ENCODE measurements at places on chromosomes 6 and 20.

DNA sequence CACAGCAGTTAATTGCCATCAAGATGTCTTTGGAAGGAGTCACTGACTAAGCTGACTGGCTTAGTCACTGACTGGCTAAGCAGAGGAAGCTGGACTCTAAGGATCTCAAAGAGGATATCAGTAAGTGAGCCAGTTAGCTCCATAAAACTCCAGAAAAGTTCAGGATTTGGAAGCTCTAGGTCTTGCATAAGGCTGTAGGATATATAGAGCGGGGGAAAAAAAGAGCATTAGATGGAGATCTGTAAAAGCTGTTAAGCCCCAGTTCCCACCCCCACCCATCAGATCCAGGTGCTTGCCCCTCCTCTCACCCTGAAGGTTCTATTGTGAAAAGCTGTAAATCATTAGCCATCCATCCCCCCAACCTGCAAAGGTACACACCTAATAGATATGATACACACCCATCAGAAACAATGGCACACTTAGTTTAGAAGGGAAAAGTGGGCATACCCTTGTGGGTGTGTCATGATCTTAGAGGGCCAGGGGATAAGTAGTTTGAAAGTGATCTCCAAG is 32.2 kb downstream of the CARMIL1 start:
- peak overlapping the region; percentile 61 for H3K27ac ChIP-seq
- peaks cover 13% of the 10 kb centered on the region for H3K4me1 ChIP-seq
- H3K27me3 ChIP-seq: no peaks in the 10 kb centered on the region
- H3K36me3 ChIP-seq: no peaks in the 10 kb centered on the region
- H3K4me3 ChIP-seq: no peak overlapping the region
- DNase-seq: no peak

DNA sequence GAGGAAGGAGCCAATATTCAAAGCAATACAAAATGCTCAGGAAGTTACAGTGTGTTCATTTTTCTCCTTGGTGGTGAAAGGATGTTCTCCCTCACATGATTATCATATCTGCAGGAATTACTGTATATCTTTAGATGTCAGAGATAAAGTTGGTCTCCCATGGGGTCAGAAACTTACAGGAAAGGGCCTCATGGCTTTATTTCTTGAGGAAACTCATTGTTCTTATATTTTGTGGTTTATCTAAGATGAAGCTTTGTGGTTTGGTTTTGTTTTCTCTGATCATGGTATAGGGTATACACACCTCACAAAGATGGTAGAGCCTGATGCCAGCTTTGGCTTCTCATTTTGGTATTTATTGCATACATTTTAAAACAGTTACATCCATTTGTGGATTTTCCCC is 100.5 kb upstream of the STXBP5 start:
- no peaks in the 10 kb centered on the region for H3K27me3 ChIP-seq
- H3K4me1 ChIP-seq: no peaks in the 10 kb centered on the region
- H3K27ac ChIP-seq: no peak overlapping the region
- no peaks in the 10 kb centered on the region for H3K36me3 ChIP-seq
- no peak for DNase-seq

DNA sequence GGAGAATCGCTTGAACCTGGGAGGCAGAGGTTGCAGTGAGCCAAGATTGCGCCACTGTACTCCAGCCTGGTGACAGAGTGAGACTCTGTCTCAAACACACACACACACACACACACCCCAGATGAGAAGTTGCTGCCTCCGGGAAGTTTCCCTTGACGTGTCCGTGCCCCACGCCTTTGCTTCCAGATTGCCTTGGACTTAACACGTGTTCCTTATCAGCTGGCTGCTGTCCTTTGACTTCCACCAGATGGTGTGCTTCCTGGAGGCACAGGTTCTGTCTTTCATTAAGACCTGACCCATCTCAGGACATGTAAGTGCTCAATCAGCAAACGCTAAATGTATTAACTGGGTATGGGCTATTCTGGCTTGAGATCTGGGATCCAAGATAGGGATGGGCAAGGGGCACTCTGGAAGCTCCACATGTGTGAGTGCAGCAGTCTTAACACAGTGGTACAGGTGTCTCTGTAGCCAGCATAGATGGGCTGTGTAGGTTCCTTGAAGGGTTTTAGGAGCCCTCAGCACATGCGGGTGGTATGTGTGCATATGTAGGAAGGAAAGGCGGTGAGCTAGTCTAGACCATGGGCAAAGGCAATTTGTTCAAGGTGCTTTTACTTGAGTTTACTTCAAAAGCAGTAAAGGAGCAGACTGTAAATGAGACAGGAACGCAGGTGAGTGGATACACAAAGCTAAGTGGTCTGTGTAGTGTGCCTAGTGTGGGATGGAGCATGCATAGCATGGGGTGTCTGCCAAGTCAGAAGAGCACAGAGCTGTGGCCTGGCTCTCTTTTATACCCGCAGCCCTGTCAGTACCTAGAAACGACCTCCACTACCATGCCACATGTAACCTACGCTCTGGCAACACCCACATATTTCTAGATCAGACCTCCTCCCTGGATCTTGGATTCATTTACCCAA is 11.6 kb downstream of the PIGT start:
- no peak overlapping the region for H3K27ac ChIP-seq
- no peaks in the 10 kb centered on the region for H3K27me3 ChIP-seq
- no peaks in the 10 kb centered on the region for H3K4me1 ChIP-seq

DNA sequence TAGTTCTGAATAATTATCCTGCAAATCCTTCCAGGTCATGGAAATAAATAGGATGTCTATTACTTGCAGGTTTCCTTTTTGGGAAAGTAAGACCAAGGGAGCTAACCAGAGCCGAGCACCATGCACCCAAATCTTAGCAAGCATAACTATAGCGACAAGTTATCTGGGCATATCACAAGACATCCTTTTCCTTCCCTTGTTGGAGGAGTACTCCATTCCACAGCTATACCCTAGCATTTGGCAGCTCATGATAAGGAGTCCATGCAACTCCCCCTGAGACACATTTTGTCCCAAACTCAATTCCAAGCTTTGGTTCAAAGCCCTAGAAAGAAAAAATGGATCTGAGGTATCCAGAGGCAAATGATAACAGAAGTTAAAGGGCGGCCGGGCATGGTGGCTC is 16.5 kb upstream of the ASCC3 start:
- H3K27me3 ChIP-seq: no peaks in the 10 kb centered on the region
- no peaks in the 10 kb centered on the region for H3K36me3 ChIP-seq
- no peak for DNase-seq
- H3K27ac ChIP-seq: no peak overlapping the region
- H3K4me1 ChIP-seq: no peaks in the 10 kb centered on the region

- no peaks in the 10 kb centered on the region for H3K36me3 ChIP-seq
- H3K4me3 ChIP-seq: no peak overlapping the region
- no peaks in the 10 kb centered on the region for H3K27me3 ChIP-seq
- H3K27ac ChIP-seq: no peak overlapping the region
- peak; percentile 54 for DNase-seq
Observed at GRCh38 chr6:2738373-2738979, 12.2 kb downstream of the MYLK4 start.

- H3K27ac ChIP-seq: no peak overlapping the region
- no peaks in the 10 kb centered on the region for H3K27me3 ChIP-seq
- no peaks in the 10 kb centered on the region for H3K36me3 ChIP-seq
- H3K4me1 ChIP-seq: peaks cover 7% of the 10 kb centered on the region
- no peak for DNase-seq
- no peak overlapping the region for H3K4me3 ChIP-seq
Observed at GRCh38 chr6:168060521-168060931, 18.5 kb downstream of the FRMD1 start.

DNA sequence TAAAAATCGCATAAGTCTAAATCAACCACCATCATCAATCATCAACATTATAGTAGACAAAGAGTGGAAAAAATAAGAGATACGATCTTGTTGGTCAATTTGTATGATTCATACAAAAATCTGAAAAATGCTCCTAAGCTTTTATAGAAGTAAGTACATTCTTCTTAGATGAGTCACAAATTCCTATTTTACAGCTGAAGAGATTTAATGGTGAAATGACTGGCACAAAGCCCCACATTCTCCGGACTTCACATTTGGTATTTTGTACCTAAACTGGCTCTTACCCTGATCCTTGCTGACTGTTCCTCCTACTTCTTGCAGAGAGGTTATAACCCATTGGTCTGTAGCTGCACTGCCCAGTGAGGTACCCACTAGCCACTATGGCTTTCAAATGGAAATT is 29.9 kb upstream of the PREP start:
- H3K36me3 ChIP-seq: no peaks in the 10 kb centered on the region
- no peak for DNase-seq
- H3K27ac ChIP-seq: no peak overlapping the region

- H3K4me1 ChIP-seq: no peaks in the 10 kb centered on the region
- H3K27ac ChIP-seq: no peak overlapping the region
- no peak for DNase-seq
- H3K27me3 ChIP-seq: no peaks in the 10 kb centered on the region
- no peak overlapping the region for H3K4me3 ChIP-seq
Observed at GRCh38 chr6:142048593-142048980, 84.1 kb upstream of the GJE1 start.

DNA sequence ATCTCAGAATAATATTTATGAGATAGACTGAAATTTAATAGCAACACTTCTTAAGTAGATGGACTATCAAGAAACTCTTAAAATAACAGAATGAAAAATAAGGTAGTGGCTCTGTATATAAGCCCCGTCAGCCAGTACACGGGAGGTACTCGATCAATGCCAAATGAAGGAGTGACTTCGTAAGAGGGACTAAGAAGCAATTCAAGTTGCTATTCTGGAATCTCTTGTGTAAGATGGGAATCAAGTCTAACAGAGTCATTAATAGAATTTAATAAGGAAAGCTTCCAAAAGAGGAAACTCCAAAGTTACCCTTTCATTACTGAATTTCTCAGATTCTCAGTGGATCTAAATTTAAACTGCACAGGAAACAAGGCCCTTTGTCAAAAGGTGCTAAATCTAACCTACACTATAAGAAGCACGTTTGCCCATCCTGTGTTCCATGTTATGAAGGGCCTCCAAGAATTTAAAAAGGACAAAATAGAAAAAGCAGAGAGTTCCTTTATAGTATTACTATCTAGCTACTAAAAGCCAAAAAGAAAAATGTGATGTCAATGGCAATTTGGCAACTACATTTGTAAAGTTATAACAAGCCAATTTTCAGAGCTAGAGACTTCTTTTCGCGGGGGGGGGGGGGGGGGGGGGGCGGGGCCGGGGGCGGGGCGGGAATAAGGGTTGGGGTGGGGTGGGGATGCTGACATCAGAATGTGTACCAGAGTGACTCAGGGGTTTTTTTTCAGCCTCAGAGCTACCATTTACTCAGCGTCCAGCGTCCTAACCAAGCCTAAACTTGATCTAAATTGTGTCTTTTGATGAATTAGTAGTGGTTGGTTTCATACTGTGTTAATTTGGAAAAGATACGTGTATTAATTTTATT is 200.6 kb downstream of the GMPR start:
- no peak overlapping the region for H3K27ac ChIP-seq
- no peaks in the 10 kb centered on the region for H3K4me1 ChIP-seq
- H3K36me3 ChIP-seq: no peaks in the 10 kb centered on the region
- no peak for DNase-seq
- no peaks in the 10 kb centered on the region for H3K27me3 ChIP-seq
- no peak overlapping the region for H3K4me3 ChIP-seq

- H3K4me1 ChIP-seq: no peaks in the 10 kb centered on the region
- no peak for DNase-seq
- H3K36me3 ChIP-seq: no peaks in the 10 kb centered on the region
- no peak overlapping the region for H3K4me3 ChIP-seq
- no peaks in the 10 kb centered on the region for H3K27me3 ChIP-seq
Observed at GRCh38 chr6:39961178-39961577, 26.9 kb upstream of the MOCS1 start.

DNA sequence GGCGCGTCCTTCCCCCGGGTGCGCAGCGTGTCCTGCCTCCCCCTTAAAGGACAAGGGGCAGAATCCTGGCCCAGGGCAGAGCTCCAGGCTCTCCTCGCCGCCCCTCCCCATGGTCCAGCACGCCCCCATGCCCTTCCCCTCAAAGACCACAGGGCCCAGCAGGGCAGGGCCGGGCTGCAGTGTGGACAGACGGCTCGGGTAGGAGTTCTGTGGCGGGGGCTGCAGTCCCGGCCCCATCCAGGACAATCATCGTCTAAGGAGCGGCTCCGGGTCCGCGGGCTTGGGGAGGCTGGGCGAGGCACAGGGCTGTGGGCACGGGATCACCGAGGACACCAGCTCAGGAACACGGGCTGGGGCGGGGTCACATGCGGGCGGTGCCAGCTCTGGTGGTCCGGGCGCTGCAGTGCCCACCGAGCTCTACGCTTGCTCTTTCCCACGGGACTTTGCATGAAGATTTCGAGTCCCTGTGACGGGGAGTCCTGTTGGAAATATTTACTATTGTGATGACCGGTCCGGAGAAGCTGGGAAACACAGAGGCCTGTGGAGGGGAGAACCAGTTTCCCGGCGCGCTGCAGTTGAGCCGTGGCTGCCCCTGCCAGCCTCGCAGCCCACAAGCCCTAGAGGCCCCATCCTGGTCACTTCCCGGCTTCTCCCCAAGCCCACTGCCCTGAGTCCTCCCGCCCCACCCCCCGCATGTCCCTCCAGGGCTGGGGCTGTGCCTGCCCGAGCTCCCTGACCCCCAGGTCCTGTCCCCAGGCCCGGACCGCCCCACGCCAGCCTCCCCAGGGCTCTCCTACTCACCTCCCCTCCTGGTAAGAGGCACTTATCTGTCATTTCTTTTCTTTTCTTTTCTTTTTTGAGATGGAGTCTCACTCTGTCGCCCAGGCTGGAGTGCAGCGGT is 20.6 kb downstream of the SLC17A9 start:
- peaks cover 88% of the 10 kb centered on the region for H3K27me3 ChIP-seq
- no peak for DNase-seq
- peaks cover 19% of the 10 kb centered on the region for H3K4me1 ChIP-seq
- no peak overlapping the region for H3K27ac ChIP-seq
- H3K4me3 ChIP-seq: no peak overlapping the region

DNA sequence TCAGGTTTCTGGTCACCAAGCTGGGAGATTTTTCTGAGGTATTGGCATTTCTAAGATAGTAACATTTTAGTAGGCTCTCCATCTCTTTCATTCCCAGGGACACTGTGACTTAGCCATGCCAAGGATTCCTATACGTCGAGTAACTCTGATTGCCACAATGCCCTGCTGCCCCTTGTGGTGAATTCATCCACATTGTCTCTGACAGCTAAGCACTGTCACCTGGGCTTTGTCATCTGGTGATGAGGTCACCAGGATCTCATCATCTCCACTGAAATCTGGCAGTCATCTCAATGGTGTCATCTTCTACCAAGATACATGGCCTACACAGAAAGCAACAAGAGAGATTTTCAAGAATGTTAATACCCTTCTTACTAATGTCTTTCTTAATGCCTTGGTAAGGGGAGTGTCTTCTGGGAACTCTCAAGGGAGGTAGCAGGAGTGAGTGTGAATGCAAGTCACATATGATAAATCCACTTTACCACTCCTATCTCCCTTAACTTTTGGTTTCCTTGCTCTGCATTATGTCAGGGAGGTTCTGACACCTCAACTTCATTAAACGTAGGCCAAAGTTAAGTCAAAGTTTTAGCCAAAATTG is 246.7 kb downstream of the CD109 start:
- no peak overlapping the region for H3K4me3 ChIP-seq
- no peaks in the 10 kb centered on the region for H3K27me3 ChIP-seq
- H3K4me1 ChIP-seq: no peaks in the 10 kb centered on the region
- no peak overlapping the region for H3K27ac ChIP-seq

- no peaks in the 10 kb centered on the region for H3K27me3 ChIP-seq
- no peak for DNase-seq
- H3K4me1 ChIP-seq: peaks cover 57% of the 10 kb centered on the region
- no peaks in the 10 kb centered on the region for H3K36me3 ChIP-seq
- peak overlapping the region; percentile 45 for H3K27ac ChIP-seq
- peak overlapping the region; percentile 100 for H3K4me3 ChIP-seq
Observed at GRCh38 chr6:36029464-36029863, 1.9 kb downstream of the MAPK14 start.

Data from tibial nerve (tissue), 4 donors.